HuH-7.5 (cell line): ENCODE measurements at places on chromosomes 3 and 15.

DNA sequence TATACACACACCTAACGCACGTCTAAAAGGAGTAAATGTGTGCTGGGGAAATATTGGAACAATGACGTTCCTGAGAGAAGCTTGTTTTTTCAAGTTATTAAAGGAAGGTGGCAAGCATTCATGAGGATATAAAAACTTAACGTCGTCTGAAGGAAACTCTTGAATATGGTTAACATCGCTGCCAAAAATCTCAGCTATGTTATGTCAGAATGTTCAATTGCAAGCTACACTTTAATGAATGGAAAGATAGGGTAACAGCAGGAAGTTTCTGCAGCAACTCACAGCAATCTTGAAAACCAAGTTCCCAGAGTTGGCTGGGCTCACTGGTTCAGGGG lies 54.3 kb upstream of the MEF2A start:
- DNase-seq, result no peak

- DNase-seq, result no peak
Observed at GRCh38 chr3:180626844-180627243, 24.9 kb downstream of the TTC14 start.

GRCh38 chr15:60633426-60633968 lies 154.6 kb upstream of the ICE2 start:
- no peak for DNase-seq

- no peak for DNase-seq
Observed at GRCh38 chr15:36362509-36362915, 216.9 kb upstream of the CDIN1 start.

GRCh38 chr3:125175295-125176078 lies 37.1 kb downstream of the SLC12A8 start:
- no peak for DNase-seq

DNA sequence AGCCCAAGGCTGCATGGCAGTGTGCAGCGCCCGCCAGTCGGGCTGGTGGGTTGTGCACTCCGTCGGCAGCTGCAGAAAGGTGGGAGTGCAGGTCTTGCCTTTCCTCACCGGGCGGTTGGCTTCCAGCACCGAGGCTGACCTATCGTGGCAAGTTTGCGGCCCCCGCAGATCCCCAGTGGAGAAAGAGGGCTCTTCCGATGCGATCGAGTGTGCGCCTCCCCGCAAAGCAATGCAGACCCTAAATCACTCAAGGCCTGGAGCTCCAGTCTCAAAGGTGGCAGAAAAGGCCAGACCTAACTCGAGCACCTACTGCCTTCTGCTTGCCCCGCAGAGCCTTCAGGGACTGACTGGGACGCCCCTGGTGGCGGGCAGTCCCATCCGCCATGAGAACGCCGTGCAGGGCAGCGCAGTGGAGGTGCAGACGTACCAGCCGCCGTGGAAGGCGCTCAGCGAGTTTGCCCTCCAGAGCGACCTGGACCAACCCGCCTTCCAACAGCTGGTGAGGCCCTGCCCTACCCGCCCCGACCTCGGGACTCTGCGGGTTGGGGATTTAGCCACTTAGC lies 4.3 kb downstream of the ISL2 start:
- DNase-seq, result peak; percentile 37

GRCh38 chr15:85394554-85395333 lies 14.3 kb downstream of the AKAP13 start:
- no peak for DNase-seq

DNA sequence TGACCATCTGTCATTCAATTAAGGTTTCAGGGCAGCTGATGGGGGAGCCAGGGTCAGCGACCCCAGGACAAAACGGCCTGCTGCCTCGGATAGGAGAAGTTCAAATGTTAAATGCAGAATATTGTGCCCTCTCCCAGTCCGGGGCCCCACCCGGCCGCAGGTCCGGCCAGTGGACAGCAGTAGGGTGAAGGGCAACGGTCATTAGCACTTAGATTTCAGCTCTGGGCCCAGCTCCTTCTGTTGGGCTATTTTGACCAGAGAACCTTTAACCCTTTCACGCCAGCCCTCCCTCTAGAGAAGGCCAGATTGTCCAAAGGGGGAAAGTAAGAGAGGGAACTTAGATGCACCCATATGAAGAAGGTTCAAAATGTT lies 16.1 kb upstream of the ONECUT1 start:
- no peak for DNase-seq

GRCh38 chr15:60889006-60889405 lies 340.1 kb downstream of the RORA start:
- no peak for DNase-seq

DNA sequence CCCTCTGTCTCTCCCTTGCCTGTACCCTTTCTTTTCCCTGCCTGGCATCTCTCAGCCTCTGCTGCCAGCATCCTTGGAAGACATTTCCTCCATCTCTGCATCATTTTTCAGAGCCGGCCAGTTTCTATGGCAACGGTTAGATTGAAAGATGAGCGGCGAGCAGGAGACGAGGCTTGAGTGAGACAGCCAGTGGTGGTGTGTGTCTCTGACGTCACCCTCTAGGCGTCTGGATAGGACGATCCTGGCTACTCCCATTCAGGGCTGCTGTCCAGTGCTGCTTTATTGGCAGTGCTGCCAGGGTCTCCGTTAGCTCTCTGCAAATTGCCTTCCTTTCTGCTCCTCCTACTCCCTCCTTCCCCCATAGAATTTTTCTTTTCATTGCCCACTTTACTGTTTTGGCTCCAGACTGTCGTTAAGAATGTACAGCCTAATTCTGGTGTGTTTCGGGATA lies 57.9 kb downstream of the TRAK1 start:
- DNase-seq, result no peak

DNA sequence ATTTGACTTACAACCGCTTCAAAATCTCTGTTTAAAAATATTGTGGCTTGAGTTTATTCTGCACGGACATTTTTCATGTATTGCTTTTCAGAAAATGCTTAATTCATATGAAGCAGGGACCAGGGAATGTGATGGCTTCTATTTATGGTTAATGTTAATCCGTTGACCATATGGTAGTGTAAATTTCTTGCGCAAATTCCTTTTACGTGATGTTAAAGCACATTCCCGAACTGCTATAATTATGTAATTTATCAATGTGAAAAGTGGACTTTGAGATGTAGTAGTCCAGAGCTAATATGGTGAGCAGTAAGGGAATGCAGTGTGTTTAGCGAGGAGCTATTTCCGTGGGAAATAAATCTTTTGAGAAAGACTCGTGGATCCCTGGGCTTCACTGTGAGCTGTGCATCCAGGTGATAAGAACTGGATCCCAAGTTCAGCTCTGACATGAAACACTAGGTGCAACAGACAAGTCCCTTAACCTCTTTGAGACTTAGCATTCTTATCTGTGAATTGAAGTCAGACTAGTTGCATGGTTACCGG lies 27.3 kb downstream of the ANAPC13 start:
- DNase-seq, result no peak

GRCh38 chr3:172726380-172726779 lies 15.5 kb upstream of the NCEH1 start:
- no peak for DNase-seq

DNA sequence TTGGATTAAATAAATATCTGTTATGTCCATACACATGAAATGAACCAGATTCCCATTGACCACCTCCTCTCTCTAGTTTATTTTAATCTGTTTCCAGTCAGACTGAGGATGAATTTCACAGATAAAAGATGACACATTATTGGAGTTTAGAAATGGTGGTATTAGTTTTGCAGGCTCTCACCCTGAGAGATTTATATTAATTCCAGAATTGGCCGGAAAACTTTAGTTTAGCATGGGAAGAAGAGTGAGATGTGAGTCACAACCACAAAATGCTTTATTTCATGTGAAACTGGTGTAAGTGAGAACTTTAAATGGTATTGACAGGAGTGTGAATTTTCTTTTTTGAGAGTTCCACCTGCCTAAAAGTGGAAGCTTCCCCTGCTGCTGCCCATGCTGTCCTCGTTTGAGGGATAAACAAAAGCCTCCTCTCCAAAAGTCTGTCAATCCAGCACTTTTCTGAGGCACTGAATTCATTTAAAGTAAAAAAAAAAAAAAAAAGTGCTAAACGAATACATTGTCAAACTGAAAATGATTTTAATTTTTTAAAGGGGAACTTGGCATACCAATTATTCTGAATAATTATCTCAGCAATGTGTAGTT lies 65.1 kb upstream of the EPHA3 start:
- no peak for DNase-seq

DNA sequence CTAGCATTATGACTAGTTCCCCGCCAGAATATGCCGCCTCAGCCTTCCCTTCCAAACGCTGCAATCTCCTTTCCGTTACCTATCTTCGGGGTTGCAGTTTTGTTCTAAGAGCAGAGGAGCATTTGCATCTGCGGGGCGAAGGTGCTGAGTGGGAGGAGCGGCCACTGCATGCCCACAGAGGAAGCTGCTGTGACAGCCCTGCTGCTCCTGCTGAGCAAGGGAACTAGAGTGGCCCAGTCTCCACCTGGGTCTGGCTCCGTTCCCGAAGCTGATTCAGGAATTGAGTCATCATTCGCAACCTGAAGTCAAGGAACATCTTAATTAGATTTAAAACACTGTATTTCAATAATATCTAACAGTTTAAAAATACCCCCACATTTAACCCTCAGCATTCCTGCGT lies 98.2 kb upstream of the TJP1 start:
- no peak for DNase-seq

DNA sequence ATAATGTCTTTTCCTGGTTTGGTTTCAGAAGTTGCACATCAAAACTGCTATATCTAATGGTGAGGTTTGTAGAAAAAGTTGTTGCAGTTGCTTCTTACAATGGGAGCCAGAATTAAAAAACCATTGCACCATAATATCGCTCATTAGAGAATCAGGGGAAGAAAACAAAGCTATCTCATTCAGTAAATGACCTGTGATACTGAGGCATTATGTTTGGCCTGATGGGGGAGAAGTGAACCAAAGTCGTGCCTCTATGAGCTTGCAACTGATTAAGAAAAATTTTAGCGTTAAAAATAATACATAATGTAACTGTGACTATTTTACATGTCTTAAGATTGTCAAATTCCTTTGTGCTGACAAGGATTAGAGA lies 60.2 kb upstream of the ARHGEF26 start:
- DNase-seq, result no peak

DNA sequence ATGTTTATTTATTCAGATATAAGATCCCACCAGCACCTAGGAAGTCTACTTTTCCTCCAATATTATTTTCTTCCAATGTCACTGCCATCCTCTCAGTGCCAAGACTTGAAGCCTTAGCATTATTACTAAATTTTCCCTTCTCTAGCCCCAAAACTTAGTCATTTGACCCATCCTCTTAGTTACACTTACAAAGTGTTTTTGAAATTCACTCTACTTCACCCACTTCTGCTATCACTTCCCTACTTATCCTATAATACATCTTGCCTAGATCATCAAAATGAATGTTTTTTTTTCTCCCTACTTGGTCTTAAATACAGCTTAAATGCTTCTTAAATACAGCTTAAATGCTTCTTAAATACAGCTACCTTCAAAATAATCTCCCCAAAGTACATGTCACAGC lies 376.6 kb downstream of the RSL24D1 start:
- DNase-seq, result no peak

GRCh38 chr3:33956206-33956605 lies 157.8 kb downstream of the PDCD6IP start:
- no peak for DNase-seq

DNA sequence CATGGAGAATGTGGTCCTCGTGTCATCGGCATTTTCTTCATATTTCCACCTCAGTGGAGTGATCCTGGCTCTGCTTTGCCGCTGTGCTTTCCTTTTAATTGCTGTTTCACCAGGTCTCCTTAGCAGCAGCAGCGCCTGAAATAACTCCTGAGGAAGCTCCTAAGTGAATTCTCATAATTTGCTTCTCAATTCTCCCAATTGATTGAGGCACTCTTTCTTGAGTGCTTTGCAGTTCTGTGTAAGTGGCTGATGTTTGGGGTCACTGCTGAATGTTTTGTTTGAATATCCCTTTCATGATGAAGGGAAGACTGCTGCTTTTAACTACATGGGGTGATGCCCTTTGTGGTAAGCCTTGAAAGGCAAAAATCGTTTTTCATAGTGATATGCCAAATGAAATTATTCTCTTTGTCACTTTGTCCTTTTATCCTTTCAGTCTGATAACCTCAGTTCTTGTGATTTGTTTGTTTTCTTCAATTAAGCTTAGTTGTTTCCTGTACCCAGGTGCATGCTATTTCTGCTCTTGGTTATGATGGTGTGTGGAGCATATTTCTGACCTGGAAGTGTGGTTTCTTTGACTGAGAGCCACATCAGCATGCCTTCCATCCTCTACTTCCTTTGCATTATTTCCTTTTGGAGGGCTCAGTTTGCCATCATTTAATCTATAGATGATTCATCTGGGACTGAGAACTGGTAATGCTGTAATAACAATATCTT lies 36.7 kb downstream of the HMG20A start:
- no peak for DNase-seq

GRCh38 chr15:60583946-60584345 lies 105.0 kb upstream of the ICE2 start:
- DNase-seq, result no peak

- no peak for DNase-seq
Observed at GRCh38 chr3:13954741-13955483, 75.0 kb upstream of the WNT7A start.

DNA sequence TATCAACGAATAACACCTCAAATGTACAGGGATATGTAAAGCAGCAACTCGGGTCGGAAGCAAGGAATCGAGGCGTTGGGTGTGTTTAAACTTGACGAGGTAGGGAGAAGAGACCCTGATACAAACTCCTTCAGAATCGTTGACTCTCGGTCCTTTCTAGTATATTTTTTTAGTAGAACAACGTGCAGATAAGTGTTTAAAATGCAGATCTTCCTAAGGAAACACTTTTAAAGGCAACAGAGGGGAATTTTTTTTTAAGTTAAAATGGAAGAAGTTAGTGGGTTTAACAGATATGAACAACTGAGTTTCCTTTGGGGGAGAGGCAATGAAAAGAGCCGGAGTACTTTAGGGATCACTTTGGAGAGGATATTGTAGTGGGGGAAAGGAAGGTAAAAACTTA lies 1.1 kb upstream of the KPNA4 start:
- DNase-seq, result peak; percentile 19
